NCI-H524 (cell line): ENCODE measurements at places on chromosomes 6 and 20.

- peak; percentile 45 for DNase-seq
Measured at GRCh38 chr20:20363434-20363798, 4.5 kb upstream of the INSM1 start.

DNA sequence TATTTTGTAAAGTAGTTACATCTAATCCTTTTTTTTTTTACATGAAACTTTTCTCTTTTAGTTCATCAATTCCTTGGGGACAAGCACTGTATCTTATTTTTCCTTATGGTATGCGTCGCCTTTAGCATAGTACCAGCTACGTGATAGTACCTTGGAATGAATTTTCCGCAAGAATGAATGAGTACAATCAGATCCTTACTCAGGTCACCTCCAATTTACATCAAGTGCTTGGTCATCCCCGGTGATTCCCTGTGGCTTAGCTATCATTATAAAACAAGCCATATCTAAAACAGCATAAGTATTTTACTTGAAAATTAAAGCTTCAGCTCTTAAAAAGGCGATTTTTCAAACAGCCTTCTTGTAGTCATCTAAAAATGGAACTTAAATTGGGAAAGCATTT lies 680.4 kb upstream of the MAP3K7 start:
- DNase-seq, result no peak

DNA sequence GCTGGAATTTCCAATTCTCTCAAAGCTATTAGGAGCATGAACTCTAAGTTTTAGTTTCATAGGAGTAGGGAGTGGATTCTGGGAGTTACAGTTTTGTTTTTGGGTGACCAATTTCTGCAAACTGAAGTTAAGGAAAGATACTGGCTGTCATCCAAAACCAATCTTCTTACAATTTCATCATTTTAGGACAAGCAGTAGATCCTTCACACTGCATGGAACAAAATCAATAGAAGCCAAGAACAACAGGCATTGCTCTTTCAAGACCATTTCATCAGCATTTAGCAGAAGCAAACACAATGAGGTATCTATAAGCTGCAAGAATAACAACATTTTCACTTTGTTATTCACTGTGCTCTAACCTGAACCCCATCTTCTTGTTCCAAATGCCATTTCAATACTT lies 173.0 kb downstream of the GMDS start:
- DNase-seq, result no peak

- no peak for DNase-seq
Measured at GRCh38 chr6:47599512-47599911, 98.9 kb upstream of the ADGRF4 start.

GRCh38 chr20:63422653-63423052 lies 49.8 kb downstream of the KCNQ2 start:
- peak; percentile 71 for DNase-seq

- DNase-seq, result no peak
Measured at GRCh38 chr20:41573955-41574354, 44.2 kb downstream of the CHD6 start.

DNA sequence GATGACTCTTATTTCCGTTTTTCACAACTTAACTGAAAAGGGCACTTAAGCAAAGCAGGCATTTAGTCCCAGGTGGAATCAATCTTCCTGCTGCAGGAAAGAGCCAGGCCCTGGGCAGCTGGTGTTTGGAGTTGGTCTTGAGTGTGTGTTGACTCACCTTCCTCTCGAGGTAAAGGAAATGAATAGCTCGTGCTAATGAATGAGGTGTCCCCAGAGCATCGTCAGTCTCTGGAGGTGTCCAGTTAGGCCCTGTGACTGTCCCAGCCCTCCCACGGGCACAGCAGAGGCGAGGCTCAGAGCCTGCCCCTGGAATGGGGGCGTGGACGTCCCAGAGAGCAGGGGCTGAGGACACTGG lies 277.7 kb downstream of the NRN1 start:
- DNase-seq, result peak; percentile 56
